ENCODE measurements at places on chromosomes 12 and 14.
A peak's percentile ranks its signal among the peaks of the same experiment; 100 is the strongest.

- DNase-seq: no peak
These were observed 250.2 kb upstream of the GRIP1 start for GRCh38 chr12:66929121-66929520.

DNA sequence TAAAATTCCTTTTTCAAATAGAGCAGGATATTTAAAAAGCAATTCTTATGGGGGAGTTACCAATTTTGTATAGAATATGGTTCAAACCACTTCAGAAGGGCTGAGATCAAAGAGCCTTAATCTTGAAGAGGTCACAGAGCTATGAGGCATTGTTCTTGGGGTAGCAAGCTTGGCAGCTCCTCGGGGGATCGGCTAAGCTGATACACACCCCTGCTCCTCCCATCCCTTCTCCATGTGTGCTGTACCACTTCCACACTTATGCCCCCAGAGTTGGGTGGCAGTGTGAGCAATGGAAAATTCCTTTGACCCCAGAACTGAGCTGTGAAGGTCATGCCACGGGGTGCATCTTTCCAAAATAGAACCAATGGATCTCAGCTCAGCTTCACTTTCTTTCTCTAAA is 15.0 kb upstream of the TMEM30B start:
- no peak for DNase-seq

- no peak for DNase-seq
These were observed 200.1 kb downstream of the TMTC2 start for GRCh38 chr12:82886671-82887340.

DNA sequence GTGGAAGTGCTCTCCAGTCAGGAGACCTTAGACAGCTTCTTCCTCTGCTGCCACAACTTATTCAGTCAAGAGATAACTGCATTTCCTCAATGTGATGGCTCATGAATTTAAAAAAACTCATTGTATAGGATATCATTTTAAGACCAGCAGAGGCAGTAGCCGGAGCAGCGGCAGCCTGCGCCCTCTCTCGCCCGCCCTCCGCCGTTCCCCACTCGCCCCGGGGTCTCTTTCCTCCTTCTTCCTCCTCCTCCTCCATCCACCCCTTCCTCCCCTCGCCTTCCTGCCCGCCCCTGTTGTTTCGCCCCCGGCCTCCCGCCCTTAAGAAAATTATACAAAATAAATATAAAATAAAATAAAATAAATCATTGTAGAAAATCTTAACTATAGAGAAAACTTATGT is 687.6 kb downstream of the FLRT2 start:
- no peak for DNase-seq

GRCh38 chr12:6554168-6555017 is 1.4 kb downstream of the IFFO1 start:
- peak; percentile 35 for DNase-seq

DNA sequence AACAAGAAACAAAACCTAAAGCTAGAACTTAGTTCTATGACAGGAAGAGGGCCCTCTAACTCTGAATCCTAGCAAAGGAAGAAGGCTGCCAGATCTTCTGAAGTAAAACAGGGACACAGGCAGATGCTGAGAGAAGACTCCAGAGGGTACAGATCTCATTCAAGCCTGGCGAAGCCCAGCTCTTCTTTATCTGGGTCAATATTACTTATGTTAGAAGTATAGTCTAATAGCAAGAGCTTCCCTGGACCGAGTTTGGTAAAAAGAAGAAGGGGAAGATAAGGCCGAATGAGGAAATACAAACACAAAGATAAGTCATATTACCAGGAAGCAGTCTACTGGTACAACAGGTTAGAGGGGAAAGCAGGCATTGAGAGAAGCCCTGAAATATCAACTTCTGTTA is 79.9 kb upstream of the CCDC91 start:
- no peak for DNase-seq

DNA sequence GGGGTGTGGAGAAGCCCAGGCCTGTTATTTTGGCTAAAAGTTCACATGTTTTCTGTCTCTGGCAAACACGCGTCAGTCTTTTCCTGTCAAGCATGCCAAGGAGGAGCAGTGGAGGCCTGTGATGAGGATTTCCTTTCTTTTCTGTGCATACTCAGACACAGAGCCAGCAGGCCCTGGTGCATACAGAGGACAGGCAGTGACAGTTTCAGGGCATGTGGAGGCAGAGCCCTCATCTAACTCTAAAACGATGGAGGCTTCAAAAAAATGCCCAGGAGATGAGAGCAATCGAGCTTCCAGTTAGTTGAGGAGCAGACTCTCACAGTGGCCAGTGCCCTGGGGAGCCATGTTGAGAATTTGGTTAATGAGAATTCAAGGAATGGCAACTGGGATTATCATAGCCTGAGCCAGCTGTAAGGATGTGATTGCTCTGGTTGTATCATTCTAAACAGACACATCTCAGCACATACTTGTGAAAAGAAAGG is 66.5 kb downstream of the TRAFD1 start:
- DNase-seq: peak; percentile 7

GRCh38 chr14:24483604-24484252 is 24.3 kb downstream of the CMA1 start:
- no peak for DNase-seq

DNA sequence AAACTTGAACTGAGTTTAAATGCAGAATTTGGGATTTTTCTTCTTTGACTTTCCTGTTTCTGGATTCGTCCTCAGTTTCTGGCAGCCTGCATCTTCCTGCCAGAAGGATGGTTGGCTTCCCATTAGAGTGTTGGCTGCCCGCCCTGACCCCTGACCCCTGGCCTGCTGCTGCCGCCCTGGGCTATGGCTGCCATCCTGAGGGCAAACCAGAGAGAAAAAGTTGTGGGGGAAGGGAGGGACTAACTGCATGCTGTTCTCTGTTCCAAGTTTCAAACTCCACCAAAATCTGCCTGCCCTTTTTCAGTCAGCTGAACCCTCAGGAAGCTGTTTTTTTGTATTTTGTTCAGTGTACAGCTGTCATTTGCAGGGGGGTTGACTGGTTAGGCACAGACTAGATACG is 48.4 kb downstream of the FNTB start:
- no peak for DNase-seq

- no peak for DNase-seq
These were observed 6.0 kb upstream of the ABCD4 start for GRCh38 chr14:74308695-74309094.

GRCh38 chr14:88998027-88998426 is 173.6 kb downstream of the TTC8 start:
- peak; percentile 84 for DNase-seq

- no peak for DNase-seq
These were observed 189.7 kb downstream of the ETV6 start for GRCh38 chr12:11839091-11839641.

DNA sequence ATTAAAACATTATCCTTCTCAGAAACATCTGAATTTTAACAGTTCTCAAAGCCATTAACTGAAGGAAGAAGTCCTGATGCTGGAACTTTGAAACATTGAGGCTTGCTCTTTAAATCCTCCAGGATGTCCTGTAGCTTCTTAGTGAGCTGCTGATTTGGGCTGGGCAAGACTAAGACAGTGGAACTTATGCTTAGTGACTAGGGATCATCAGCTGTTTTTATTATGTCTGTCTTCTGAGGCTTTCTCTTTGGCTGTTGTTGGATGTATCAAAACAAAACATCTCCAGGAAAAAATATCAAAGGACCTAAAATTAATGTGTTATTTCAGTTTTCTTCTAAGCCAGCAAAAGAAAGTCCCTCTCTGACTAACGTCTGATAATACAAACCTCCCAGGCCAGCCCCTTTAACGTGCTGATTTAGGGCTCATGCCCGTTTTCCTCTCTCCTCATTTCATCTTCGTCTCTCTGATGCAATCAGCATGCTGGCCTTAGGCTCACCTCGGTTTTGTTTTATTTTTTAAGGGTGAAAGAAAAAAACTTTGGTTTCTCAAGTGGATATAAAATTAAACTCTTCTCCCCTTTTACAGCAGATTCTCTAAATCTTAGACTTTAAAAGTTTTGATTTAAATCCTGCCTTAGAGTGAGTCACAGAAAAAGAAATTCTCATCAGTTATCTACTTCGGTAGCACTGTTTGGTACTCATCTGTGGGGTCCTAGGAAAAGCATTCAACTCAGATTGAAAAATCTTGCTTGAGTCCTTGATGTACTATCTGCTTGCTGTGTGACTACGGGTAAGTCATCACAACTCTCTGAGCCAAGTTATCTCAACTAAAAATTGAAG is 106.2 kb upstream of the CCDC91 start:
- no peak for DNase-seq

DNA sequence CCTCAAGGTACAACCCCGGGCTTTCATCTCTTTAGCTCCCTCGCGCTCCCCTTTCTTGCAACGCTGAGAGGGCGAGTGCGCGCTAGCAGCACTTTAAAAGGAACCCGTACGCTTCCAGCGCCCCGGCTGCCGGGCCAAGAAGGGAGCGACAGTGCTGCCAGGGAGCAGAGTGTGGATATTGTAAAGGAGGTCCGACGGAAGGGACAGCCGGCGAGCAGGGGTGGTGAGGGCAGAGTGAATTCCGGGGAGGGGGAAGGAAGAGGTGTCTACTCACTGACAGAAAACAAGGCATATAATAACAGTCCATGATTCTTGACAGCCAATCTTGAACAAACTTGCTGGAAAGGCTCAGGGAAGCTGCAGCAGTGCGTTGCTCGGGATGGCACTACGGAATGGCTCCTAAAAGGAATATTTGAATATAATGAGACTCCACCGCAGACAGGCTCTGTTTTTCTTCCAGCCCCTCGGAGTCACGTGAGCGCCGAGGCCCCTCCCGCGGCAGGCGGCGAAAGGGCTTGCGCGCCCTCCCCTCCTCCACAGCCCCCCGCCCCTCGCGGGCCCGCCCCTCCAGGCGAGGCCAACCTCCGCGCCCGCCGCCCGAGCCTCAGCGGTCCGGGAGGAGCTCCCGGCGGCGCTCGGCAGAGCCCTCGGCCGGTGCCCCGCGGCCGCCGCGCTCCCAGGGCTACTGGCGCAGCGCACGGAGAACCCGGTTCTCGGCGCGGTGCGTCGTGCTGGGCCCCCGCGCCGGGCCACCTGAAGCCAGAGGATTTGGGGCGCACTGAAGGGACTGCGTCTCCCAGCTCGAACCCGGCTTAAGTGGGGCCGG is 3.4 kb downstream of the BMP4 start:
- peak; percentile 77 for DNase-seq

GRCh38 chr14:100078997-100079725 is 13.9 kb downstream of the EVL start:
- DNase-seq: no peak

DNA sequence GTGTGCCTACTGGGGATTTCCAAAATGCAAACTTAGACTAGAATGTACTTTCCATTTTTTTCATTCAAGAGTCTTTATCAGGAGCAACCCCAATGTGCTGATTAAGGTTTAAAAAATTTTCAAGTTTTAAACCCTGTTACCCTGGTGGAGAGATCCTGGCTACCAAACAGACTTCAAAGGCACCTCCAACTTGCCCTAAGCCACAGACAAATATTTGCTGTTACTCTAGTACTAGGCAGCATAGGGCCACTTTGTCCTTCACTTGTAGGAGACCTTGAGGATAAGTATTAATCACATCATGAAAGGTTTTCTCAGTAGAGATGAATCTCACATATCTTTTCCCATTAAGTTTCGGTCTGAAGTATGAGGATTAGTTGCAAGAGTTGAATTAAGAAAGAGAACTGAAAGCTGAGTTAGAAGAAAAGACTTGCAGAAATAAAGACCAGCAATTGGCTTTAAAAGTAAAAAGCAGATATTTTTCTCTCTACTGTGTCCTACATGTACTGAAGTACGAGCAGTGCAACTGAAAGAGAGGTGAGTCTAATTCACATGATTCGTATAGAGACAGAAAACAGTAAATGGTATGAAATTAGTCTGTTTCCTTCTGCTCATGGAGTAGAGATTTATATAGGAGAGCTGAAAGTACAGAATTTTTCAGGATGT is 28.3 kb downstream of the NTN4 start:
- no peak for DNase-seq

DNA sequence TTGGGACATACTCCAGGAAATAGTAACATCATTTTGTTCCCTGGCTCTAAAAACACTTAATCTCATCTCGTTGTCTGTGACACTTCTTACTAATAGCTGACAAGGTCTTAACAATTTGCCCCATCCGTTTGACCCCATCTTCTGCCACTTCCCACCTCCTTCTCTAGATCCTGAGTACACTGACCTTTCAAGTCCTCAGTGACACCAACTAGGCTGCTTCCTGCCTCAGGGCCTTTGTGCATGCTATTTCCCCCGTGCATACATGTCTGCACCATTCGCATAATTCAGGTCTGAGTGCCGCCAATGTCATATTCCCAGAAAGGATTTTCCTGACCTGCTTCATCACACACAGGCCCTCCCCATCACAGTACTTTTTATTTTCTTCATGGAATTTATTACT is 70.6 kb upstream of the CCND2 start:
- DNase-seq: no peak

GRCh38 chr12:124684496-124684895 is 117.1 kb upstream of the NCOR2 start:
- no peak for DNase-seq

- no peak for DNase-seq
These were observed 58.2 kb upstream of the KCNMB4 start for GRCh38 chr12:70307868-70308267.

DNA sequence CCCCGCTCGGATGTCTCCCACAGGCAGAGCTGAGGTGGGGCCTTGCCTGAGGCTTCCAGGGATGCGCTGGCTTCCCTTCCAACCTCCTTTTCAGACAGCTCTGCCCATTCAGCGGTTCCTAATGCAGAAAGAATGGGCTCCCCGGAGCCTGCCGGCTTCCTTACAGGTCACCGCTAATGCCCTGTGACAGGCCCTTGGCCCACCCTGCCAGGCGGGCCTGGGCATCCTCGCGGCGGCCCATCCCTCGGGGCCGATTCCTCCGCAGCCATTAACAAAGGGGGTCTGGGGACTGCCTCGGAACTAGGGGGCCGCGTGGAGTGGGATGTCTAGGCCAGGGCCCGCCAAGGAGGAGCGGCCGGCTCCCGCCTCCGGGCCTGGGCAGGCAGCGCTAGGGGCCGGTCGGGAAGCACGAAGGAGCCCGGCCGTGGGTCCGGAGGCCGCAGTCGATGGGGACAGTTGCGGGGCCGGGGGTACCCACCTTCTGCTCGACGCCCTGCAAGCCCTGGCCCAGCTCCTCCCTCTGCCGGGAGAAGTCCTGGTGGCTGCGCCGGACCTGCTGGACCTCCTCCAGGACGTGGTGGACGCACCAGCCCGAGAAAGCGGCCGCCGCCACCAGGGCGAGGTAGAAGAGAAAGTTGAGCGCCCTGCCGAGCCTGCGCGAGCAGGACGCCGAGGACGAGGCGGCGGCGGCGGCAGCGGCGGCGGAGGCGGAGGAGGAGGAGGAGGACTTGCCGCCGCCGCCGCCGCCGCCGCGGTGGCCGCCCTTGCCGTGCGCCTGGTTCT is 738 bp downstream of the CKAP4 start:
- peak; percentile 45 for DNase-seq

DNA sequence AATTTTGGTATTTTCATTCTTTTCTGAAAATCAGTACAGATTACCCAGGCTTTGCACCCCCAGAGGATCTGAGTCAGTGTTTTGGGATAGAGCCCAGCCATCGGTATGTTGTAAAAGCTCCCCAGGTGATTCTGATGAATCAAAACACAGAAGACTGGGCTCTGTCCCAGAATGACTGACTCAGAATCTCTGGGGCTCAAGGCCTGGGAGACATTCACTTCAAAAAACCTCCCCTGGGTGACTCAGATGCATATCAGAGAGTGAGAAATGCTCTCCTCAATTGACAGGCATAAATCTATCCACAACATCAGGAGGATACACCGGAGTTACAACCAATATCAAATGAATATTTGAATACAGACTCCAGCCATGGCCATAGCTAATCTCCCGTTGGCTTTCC is 32.6 kb downstream of the SLC35F4 start:
- no peak for DNase-seq

GRCh38 chr14:69754487-69754886 is 12.5 kb upstream of the SRSF5 start:
- no peak for DNase-seq

- DNase-seq: no peak
These were observed 54.5 kb upstream of the IGF1 start for GRCh38 chr12:102534899-102535298.

Measured in NCI-H1105 treated with DMSO at 0.1 percent for 48 hours (cell line).